NCI-H146 (cell line): ENCODE measurements at places on chromosomes 11 and 22.

- no peak for DNase-seq
These were observed 6.7 kb upstream of the TAGLN start for GRCh38 chr11:117192401-117192875.

DNA sequence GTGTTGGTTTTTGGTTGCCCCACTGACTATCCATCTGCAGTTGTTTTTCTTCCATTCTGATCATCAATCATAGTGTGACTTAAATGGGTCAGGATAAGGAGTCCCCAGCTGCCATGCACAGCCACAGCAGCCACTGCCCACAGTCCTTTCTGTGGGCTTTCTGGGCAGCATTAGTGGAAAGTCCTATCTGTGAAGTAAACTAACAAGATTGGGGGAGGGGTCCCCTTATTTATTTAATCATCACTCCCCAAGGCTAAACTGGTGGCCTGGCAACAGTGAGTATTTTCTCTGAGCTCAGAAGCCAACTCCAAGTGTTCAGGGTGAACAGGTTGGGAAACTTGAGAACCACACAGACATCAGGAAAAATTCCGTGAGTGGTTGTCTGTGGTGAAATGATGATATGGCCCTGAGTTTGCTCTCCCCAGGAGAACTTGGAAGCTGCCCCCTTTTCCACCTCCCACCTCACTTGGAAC, 145.0 kb downstream of the CCDC34 start:
- DNase-seq, result no peak

GRCh38 chr22:17536269-17536668, 27.0 kb upstream of the SLC25A18 start:
- no peak for DNase-seq

- no peak for DNase-seq
These were observed 21.0 kb upstream of the GDPD4 start for GRCh38 chr11:77322506-77322905.

DNA sequence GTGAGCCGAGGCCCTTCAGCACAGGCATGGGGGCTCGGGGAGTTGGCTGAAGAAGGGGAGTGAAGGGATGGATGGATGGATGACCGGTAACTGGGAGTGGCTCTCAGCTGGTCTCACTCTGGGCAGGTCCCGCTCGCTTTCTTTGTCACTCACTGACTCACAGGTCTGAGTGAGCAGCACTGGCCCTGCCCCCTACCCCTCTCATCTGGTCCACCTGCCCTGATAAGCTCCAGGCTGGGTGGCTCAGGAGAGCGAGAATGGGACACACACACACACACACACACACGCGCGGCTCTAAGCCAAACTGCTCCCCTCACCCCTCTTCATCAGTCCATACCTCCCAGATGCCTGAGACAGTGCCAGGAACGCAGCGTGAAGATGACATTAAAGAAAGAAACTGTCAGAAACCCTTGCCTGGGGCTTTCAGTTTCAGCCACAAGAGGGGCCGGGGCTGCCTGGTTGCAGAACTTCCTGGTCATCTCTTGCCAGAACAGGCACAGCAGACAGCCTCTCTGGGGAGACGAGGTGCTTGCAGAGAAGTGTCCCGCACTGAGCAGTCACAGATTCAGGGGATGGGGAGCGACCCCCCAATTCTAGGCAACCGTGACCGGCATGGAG, 16.5 kb upstream of the SHISAL1 start:
- DNase-seq, result no peak

- DNase-seq, result no peak
These were observed 11.0 kb upstream of the PICK1 start for GRCh38 chr22:38046070-38046748.

GRCh38 chr11:17197431-17197898, 10.3 kb downstream of the PIK3C2A start:
- DNase-seq, result no peak

GRCh38 chr11:127649958-127650357, 649.4 kb upstream of the KIRREL3 start:
- no peak for DNase-seq

DNA sequence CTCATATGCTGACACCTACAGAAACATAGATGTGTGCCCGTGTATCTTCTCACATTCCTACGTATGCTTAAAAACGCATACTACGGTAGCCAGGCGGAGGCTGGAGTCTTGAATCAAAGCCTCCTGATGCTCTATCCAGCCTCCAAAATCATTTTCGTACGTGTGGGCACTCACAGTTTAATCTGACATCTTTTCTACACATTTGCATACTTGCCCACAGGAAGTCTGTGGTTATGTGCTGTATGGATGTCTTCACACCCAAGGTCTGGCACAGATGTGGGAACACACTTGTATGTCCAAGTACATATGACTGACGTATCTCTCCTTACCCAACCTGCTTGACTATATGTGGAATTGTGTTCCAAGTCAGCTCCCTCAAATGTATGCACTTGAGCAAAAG, 561.8 kb upstream of the CADM1 start:
- DNase-seq, result no peak
